Stimulated activated CD4-positive, alpha-beta T cell treated with anti-CD3 and anti-CD28 coated beads, Interleukin-4, amount 100 ng/mL, for 24 hours (primary cell): ENCODE measurements at places on chromosomes 3 and 15.

- DNase-seq = no peak
Measured at GRCh38 chr3:23826382-23827064, 20.8 kb downstream of the UBE2E1 start.

DNA sequence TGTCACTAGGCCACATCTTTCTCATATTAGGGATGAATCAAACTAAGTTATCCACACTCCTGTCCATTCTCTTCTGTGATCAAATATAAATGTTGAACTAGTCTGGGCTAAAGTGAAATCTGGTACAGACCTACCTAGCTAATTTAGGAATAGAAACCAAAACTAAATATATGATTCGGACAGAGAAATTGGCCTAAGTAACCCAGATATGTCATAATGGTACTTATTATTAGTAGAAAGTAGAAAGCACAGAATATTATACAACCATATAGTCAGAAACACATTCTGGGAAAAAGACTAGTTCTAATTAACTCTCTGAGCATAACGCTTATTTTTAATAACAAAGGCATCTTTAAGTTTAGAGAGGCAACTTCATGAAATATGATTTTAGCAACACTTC, 389.0 kb downstream of the LSAMP start:
- DNase-seq = no peak

DNA sequence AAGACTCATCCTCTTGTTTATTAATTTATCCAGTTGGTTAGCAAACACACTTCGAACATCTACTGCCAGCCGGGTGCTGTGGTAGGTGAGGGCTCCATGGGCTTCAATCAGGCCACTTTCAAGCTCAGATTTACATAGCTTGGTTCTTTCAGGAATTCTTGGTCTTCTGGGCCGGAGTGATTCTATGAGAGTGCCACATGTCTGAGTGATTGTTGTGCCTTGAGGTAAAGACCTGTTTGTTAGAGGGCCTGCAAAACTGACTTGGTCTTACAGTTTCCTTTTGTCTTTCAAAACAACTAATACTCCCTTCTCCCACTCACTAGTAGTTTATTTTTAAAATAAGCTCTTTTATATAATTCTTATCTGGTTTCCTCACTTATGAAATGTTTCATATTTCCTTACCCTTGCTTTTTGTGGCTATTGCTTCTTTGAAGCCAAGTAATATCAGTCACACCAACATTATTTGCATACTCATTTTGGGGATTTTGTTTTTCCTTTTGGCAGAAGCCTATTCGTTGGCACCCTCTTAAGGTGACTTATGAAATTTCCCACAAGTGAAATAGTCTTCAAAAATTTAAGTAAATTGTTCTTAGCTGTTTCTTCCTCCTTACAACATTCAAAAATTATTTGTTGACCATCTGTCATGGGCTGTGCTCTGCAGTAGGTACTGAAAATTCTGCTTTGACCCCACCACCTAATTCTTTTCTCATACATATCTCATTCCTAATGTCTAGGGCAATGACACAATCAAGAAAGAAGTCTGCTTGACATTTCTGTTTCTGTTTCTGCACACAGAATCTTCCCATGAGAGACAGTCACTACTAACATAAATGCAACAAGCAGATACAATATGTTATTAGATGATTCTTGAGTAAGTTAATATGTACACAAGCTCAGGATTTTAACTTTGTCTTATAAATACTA, 120.2 kb downstream of the LRRC28 start:
- no peak for DNase-seq

DNA sequence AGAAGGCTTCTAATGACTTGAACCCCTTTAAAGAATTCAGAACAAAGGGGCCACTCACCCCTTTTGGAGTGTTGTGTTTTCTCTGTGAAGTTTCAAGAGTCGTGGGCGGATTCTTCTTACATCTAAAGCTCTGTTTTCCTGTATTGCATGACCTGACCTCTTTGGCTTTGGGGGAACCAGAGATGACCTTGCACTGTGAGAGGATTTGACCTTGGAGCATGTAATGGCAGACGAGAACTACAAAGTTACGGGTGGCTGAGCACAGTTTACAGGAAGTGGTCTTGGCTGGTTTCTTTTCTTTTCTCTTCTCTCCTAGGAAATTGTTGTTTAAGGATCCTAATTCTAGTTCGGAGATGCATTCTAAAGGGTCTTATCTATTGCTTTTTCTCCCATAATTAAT, 6.2 kb upstream of the BDH1 start:
- DNase-seq = no peak

GRCh38 chr3:129911261-129911861, 17.9 kb upstream of the TMCC1 start:
- no peak for DNase-seq

DNA sequence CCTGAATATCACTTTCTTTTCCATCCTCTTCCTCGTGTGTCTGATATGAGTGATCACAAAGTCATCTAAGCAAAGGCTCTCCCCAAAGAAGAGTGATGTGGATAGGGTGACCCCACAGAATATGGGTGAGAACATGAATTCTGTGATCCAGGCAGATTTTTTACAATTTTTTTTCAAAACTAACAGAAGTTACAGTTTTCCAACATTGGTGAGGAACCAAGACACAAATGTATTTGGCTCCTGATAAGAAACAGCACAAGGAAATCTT, 27.0 kb downstream of the ANXA2 start:
- no peak for DNase-seq

DNA sequence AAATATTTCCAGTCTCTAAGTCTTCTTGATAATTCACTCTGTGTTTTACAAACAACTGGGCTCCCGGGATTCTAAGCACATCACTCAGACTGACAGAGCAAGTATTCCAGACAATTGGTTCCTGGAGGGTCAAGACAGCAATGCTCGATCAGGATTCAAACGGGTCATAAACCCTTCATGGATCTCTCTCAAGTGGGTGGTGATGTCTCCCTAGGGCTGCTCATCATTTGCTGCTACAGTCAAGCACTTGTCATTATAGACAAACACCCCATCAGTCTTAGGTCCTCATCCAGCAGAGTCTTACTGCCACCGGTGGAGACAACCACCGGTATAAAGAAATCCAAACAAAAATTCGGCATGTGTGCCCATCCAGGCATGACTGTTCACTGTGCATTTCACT, 921.1 kb downstream of the FHIT start:
- no peak for DNase-seq
